ENCODE measurements at places on chromosomes 13 and 19.
A peak's percentile ranks its signal among the peaks of the same experiment; 100 is the strongest.

- DNase-seq, result peak; percentile 74
Measured at GRCh38 chr19:18519962-18520847, 1.7 kb downstream of the ELL start.

DNA sequence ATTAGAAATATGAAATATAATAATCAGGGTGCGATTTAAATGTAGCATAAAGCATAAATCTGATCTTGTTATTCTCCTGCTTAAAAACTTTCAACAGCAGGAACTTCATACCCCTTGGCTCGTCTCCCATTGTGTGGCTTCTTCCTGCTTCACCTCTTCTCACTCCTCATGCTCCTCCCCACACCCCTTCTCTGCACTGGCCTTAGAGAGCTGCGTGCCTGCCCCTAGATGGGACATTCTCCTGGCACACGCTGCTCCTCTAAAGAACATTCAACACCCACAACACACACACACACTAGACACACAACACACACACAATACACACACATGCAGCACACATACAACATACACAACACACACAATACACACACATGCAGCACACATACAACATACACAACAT lies 104.6 kb upstream of the RAP2A start:
- no peak for DNase-seq

DNA sequence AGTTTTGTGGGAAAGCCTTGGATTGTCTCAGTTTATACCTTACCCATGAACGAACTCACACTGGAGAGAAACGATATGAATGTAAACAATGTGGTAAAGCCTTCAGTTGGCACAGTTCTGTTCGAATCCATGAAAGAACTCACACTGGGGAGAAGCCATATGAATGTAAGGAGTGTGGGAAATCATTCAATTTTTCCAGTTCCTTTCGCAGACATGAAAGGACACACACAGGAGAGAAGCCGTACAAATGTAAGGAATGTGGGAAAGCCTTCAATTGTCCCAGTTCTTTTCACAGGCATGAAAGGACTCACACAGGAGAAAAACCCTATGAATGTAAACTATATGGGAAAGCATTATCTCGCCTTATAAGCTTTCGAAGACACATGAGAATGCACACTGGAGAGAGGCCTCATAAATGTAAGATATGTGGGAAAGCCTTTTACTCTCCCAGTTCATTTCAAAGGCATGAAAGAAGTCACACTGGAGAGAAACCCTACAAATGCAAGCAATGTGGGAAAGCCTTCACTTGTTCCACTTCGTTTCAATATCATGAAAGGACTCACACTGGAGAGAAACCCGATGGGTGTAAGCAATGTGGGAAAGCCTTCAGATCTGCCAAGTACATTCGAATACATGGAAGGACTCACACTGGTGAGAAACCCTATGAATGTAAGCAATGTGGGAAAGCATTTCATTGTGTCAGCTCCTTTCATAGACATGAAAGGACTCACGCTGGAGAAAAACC lies 7.5 kb upstream of the ZNF440 start:
- no peak for DNase-seq

- DNase-seq, result peak; percentile 95
Measured at GRCh38 chr19:12884926-12885748, 1.9 kb downstream of the KLF1 start.

GRCh38 chr19:17036640-17037039 lies 10.0 kb upstream of the CPAMD8 start:
- DNase-seq, result no peak

DNA sequence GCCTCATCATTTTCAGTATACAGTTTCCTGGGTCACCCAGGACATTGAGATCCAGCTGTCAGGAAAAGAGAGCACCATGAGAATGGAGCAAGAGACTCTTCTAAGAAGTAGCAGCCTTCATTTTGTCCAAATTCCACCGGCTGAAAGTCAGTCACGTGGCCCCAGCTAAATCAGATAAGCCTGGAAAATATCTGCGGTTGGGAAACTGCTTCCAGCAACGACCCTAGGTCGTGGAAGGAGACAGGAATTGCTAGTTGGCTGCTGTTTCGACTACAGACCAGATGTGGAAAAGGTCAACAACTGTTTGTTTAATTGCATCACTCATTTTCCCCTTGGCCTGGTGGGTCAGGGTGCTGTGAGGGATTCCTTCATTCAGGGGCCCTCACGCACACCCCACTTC lies 107.0 kb downstream of the ZNF536 start:
- no peak for DNase-seq

DNA sequence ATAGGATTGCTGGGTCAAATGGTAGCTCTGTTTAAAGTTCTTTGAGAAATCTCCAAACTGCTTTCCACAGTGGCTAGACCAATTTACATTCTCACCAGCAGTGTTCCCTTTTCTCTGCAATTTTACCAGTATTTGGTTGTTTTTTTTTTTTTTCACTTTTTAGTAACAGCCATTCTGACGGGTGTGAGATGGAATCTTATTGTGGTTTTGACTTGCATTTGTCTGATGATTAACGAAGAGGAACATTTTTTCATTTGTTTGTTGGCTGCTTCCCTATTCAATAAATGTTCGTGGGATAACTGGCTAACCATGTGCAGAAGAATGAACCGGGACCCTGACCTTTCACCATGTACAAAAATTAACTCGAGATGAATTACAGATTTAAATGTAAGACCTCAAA lies 31.2 kb downstream of the CYP4F2 start:
- no peak for DNase-seq

DNA sequence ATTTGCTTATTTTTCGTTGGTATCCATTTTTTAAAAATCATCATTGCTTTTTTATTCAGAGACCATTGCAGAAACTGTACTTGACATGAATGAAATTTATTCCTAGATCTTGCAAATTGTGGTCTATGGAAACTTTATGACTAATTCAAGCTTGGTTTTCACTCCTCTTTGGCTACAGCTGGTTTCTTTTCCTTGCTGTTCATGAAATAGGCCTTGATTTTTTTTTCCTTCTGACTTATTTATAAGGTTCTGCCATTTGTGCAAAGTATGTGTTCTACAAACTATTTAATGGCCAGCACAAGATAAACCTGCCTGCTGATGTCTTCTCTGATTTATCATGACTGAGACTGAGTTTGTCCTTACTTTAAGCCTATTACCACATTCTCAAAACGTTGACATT lies 764.0 kb upstream of the SLITRK5 start:
- no peak for DNase-seq

DNA sequence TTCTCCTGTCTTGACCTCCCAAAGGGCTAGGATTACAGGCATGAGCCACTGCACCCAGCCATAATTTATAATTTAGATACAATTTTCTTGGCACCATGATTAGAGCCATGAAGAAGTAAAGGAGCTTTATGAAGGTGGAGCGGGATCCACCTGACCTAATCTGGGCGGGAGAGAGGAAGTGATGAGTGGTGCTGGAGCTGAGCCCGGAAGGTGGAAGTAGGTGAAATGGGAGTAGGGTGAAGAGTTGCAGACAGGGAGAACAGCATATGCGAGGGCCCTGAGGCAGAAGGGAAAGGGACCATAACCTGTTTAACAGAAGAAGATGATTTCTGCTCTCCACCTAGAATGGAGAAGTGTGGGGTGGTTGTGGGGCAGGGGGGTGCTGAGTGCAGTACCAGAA lies 4.2 kb downstream of the BLOC1S3 start:
- peak; percentile 29 for DNase-seq

- no peak for DNase-seq
Measured at GRCh38 chr13:48112896-48113755, 18.2 kb upstream of the MED4 start.

DNA sequence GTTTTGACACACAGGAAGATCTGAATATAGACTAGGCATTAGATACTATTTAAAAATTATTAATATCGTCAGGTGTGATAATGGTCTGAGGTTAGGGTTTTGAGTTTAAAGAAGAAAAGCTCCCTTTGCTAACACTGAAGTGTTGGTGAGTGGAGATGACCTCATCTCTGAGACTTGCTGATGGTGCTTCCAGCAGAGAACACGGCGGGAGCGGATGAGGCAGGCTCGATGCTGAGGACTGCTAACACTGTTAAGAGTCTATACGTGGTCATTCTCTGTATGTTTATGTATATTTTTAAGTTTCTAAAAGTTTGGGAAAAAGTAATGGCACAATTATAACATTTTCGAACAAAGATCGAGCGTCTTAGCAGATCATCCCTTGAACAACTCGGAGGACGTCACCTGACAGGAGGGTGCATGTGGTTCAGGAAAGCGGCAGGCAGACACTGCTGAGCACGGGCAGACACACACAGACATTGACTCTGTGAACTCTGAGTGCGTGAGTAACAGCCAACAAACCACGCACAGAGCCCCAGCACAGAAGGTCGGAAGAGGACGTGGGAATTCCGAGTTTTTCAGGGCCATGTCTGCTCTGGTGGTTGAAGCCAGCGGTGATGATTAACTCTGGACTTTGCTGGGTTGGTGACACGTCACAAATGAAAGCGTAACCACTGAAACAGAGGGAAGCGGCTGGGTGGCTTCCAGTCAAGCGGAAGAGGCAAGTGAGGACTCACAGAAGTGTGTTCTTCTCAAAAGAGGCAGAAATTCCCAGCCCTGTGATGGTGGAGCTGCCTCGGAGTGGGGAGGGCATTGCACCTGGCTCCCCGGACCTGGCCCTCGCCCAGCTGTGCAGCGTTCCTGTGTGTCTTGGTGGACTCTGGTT lies 91.9 kb upstream of the TEX29 start:
- no peak for DNase-seq

DNA sequence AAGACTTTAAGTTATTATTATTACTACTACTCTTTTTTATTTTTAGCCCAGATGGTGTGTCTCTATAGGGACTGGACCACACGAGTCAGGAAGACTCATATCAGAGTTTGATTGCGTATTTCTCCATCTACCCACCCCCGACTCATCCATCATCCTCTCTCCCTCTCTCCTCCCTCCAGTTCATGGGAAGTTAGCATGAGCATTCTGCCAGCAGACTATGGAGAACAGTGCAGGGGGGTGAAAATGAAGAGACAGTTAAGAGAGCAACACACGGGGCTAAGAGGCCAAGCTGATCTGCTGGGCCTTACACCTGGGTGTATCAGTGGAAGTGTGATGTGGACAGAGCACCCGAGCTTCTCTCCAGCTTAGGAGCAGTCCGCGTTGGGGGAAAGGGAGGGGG lies 95.0 kb downstream of the UQCRFS1 start:
- DNase-seq, result no peak

- no peak for DNase-seq
Measured at GRCh38 chr19:31803835-31804446, 454.7 kb upstream of the TSHZ3 start.

- DNase-seq, result peak; percentile 66
Measured at GRCh38 chr19:28475525-28475924, 737.4 kb downstream of the UQCRFS1 start.

DNA sequence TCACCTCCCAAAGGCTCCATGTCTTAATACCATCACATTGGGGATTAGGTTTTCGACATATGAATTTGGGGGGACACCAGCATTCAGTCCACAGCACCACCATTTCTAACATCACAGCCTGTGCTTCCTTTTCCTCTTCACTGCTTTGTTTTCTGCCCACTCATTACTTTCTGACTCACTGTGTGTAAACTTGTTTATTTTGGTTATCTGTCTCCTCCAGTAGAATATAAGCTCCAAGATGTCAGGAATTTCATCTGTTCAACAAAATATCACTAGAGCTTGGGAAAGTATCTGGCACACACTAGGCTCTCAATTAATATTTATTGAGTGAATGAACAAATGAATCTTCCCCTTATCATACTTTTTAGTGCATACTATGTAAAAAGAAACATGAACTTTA lies 152.0 kb downstream of the NUFIP1 start:
- no peak for DNase-seq

- no peak for DNase-seq
Measured at GRCh38 chr19:28221736-28222135, 991.2 kb downstream of the UQCRFS1 start.

GRCh38 chr13:53101883-53102282 lies 73.3 kb downstream of the OLFM4 start:
- no peak for DNase-seq

- no peak for DNase-seq
Measured at GRCh38 chr13:95708811-95709500, 32.0 kb downstream of the DNAJC3 start.

GRCh38 chr13:44455769-44456168 lies 82.1 kb downstream of the SERP2 start:
- no peak for DNase-seq

DNA sequence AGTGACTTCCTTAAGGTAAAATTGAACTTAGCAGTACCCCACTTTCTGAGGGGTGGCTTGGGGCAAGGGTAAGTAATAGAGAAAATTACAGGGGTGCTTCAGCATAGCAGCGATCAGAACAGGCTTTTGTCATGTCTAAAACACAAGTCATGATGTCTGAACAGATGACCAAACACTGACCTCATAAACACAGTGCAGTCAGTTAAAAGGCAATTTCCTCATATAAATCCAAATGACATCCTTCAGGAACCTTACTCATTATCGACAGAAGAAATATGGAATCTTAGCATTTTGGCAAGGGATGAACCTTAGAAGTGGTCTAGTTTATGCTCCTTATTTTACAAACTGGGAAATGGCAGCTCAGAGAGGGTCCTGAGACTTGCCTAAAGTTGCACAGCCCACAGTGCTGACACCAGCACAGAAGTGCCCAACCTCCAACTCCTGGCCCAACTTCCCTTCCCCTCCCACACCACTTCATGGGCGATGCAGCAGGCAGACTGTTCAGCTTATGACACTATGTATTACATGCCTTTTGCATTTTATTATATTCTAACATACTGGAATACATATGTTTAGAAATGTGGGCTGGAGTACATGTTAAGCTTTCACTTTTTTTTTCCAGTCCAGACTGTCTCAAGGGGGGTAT lies 3.6 kb downstream of the GJA3 start:
- peak; percentile 82 for DNase-seq

DNA sequence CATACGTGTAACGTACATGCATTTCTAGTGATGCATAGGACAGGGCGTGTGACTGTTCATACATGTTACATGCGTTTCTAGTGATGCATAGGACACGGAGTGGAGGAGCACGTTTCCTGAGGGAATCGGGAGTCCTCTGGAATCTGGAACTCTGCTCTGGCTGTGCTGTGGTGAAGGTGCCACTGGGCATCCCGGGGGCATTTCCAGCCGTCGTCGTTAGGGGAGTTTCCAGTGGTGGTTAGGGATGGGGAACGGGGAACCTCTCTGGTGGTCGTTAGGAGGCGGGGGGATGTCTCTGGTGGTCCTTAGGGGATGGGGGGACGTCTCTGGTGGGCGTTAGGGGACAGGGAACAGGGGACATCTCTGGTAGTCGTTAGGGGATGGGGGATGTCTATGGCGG lies 209.6 kb upstream of the SOX1 start:
- DNase-seq, result no peak

- no peak for DNase-seq
Measured at GRCh38 chr19:49957262-49957915, 3.6 kb downstream of the SIGLEC11 start.

All from suppressor macrophage (primary cell).